Brain (organoid and tissue), 16 donors: ENCODE measurements at places on chromosomes 11 and 22.
A peak's percentile ranks its signal among the peaks of the same experiment; 100 is the strongest.

DNA sequence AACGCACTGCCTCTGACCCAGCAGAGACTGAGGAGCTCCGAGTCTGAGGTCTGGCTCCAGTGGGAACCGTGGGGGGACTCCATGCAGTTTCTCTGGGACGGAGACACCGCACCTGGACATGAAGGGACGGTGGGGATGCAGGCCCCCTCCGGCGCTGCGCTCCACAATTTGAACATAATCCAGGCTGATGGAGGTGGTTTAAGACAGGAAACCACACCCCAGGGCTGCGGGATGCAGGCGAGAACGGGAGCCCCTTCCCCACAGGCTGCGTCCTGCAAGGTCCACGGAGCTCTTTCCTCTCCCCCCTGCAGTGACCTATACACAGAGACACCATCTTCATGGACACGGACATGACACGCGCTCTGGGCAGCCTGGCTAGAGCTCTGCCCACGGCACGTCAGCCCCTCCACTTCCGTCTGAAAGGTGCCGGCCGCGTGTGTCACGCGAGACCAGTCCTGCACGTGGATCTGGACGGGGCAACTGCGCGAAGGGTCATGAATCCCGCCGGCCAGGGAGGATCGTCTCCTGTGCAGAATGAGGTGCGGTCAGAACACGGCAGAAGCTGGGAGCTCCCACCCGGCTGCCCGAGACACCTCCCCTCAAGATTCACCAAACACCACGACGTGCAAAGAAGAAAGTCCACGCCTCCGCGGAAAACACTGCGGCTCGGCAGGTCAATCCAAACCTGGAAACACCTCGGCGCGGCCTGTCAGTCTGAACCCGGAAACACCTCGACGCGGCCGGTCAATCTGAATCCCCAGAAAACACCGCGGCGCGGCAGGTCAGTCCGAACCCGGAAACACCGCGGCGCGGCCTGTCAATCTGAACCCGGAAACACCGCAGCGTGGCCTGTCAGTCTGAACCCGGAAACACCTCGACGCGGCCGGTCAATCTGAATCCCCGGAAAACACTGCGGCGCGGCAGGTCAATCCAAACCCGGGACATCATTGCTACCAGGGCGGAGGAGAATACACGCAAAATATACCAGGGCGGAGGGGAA is 212.4 kb downstream of the BRD1 start:
- DNase-seq: no peak

GRCh38 chr11:57322256-57323166 is 2.2 kb downstream of the TNKS1BP1 start:
- DNase-seq: peak; percentile 59

DNA sequence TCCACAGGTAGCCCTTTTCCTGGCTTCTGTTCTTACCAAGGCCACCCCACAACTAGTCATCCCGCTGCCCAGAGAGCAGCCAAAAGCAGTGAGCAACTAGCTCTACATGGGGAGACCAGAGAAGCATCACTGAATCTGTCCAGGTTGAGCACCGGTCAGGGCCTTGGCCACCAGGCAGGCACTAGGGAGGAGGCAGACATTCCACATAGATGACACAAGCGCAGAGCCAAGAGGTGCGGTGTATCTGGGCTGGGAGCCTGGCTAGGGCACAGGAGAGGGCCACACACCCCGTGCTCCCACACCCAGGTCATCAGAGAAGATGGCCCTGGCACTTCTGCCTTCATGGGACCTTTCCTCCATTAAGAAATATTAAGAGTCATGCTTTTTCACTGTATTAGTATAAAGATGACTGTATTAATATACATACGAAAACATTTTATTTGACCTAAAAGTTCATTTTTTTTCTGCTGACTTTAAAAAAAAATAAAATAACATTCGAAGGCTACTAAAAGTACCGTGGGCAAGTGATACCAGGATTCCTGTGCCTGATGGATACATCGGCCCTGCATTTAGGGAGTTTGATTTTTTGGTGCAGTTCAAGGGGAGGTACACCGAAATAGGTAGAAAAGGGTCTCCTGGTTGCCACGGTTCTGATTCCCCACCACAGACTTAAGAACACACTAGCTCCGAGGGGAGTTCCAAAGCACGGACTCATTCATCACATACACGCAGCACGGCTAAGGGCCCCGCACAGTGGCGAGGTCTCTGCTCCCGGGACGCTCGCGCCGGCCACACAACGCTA is 1.2 kb downstream of the DGCR2 start:
- DNase-seq: no peak

DNA sequence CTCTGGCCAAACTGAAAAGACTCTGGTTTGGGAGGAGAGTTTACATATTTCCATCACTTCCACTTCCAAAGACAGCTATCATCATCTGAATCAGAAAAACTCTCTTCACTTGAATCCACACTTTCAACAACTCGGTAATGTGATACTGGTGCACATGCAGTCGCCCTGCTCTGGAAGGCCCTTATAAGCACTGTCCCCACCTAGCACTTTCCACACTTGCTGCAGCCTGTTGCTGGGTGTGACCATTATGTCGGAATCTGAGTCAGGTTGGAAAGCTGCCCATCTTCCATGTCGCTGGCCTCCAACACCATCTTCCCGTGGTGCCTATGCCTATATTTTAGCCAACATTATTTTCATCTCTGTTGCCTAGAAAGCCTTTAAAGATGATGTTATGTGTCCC is 1.1 kb upstream of the OR10A5 start:
- no peak for DNase-seq

- no peak for DNase-seq
These were observed 1.2 kb upstream of the CXCR5 start for GRCh38 chr11:118882491-118882890.

- peak; percentile 41 for DNase-seq
These were observed 27.7 kb downstream of the SLC36A4 start for GRCh38 chr11:93169950-93170561.

DNA sequence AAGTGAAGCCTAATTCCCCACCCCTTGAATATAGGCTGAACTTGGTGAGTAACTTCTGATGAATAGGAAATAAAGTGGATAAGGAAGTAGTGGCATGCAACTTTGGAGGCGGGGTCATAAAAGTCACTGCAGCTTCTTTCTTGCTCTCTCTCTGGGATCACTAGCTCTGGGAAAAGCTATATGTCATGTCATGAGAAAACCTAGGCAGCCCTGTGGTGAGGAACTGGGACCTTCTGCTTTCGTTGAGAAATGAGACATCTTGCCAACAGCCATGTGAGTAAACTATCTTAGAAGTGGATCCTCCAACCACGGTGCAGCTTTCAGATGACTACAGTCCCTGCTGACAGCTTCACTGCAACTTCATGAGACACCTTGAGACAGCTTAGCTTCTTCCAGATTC is 15.7 kb downstream of the ZNF214 start:
- DNase-seq: no peak

DNA sequence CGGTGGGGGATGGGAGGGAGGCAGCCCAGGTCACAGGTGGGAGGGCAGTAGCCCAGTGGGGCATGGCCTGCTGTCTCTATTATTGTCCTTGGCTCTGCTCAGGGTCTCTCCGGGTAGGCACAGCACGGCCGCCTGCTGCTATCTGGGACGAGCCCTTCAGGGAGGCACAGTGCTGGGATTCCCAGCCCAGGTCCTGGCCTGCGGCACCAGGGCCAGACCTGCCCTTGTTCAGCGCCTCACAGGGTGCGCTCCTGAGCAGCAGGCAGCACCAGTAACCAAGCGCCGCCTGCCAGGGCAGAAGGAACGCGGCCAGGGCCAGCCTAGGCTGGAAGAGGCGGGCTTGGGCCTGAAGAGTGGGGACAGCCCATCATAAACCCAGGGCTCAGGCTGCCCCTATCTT is 151.0 kb downstream of the MPPED1 start:
- DNase-seq: no peak

- no peak for DNase-seq
These were observed 140.3 kb downstream of the RRAS2 start for GRCh38 chr11:14218728-14219127.

- no peak for DNase-seq
These were observed 36.1 kb downstream of the GNB1L start for GRCh38 chr22:19818324-19819207.

DNA sequence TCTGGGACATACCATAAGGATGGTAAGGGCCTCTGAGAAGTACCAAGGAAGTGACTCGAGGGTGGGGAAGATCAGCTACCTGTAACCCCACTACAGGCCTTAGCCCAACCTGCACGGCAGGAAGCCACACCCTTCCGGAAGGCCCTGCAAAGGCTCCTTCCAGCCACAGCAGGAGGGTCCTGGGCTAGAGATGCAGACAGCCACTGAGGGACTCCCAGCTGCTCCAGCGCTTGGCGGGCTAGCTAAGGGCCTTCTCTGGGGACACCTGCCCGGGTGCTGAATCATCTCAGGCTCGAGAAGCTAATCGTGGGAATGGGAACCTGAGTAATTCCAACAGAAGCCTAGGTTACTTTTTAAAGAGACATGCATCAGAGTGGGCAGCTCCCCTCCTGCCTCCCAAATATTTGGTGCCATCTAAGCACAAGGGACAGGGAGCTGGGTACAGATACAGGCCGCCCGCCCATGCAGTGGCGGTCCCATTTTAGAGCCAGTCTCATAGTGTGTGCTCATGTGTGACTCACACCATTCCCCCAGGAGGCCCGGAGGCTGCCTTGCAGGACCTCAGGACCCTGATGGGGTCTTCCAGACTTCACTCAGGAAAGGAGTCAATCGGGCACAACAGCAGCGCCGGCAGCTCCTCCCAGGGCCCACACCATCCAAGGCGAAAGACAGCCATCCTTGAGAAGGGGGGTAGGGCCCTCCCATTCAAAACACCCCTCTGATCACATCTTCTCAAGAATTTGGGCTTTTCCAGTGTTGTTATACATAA is 8.0 kb downstream of the MYH9 start:
- DNase-seq: no peak

GRCh38 chr11:71463331-71464211 is 10.6 kb downstream of the NADSYN1 start:
- DNase-seq: no peak

DNA sequence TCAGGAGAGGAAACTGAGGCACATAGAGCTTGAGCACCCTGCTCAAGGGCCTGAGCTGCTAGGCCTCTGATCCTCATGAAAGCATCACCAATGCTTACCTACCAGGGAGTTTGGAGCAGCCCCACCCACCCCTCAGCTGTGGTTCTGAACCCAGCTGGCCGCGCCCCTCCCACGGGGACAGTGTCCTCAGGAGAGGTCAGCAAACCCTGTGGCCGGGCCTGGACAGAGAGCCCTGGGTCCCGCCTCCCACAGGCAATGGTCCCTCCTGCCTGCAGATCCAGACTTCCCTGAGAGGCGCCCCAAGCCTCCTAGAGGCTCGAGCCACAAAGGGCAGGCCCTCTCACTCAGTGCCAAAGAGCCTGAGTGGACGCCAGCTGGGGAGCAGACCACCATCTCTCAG is 184.9 kb downstream of the BRD1 start:
- no peak for DNase-seq

GRCh38 chr11:44928816-44929215 is 21.9 kb downstream of the TP53I11 start:
- DNase-seq: no peak

- DNase-seq: peak; percentile 28
These were observed 102.1 kb downstream of the FCHSD2 start for GRCh38 chr11:73040046-73040445.

DNA sequence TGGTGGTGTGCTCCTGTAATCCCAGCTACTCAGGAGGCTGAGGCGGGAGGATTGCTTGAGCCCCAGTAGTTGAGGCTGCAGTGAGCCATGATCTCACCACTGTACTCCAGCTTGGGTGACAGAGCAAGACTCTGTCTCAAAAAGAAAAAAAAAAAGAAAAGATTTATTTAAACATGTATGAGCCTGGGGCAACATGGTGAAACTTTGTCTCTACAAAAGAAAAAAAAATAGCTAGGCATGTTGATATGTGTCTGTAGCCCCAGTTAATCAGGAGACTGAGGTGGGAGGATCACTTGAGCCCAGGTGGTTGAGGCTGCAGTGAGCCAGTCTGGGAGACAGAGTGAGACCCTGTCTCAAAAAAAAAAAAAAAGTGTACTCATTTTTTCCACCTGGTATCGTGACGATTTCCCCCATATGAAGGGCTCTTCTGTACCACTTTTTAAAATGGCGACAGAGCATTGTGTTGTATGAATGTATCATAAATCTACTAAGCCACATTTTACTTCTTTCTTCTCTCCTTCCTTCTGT is 16.4 kb upstream of the KCTD14 start:
- DNase-seq: no peak

- DNase-seq: no peak
These were observed 56.7 kb downstream of the TIMP3 start for GRCh38 chr22:32858121-32858703.

DNA sequence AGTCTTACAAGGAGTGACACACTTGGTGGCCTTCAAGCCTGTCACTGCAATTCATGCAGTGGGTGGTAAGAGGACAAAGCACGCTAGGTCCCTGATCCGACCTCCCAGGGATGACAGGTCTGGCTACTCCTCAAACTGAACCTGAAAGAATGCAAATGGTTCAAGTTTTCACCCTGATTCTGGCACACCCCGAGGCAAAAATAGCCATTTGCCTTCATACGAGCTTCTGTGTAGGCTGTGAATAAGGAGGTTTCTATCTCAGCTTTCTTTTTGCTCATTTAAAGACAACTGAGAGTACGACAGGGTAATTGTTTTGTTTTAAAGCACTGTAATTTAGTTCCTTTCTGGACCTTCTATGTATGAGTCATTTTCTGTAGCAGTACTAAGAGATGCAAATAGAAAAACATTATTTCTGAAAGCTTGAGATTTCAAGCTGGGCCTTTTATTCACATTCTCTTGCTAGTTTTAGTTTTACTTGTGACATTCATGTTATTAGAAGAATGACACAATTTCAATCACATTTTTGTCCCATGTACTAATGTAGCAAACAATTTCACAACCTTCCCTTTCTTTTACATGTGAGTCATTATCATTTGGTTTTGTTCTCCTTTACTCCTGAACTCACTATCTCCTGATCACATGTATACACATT is 56.6 kb upstream of the FDX1 start:
- no peak for DNase-seq

DNA sequence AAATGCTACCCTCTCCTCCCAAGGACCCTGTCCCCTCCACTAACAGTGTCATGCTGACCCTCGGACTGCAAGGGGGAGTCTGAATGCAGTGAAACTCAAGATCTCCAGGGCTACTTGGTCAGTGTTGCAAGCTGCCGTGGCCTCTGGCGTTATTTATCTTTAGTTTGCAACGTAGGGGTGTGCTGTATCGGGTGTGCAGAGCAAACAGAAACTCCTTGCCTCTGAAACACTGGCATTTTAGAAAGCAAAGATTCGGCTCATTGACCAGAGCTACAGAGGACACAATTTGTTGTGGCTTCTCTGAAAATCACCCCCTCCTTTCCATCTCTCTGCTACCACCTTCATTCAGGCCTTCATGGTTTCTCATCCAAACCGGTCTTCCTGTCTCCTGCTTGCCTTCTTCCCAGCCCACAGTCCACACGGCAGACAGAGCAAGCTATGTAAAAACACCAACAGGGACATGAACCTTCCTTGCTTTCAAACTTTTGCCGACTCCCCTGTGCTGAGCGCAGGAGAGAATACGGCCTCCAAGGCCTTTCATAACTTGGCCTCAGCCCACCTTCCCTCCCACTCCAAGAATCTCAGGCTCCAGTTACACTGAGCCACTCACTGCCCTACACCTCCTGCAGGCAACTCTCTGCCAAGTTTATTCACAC is 14.9 kb downstream of the FZD4 start:
- no peak for DNase-seq

- DNase-seq: peak; percentile 86
These were observed 39.0 kb upstream of the ADA2 start for GRCh38 chr22:17258015-17258787.

- peak; percentile 78 for DNase-seq
These were observed 16.8 kb upstream of the CABP7 start for GRCh38 chr22:29702931-29703501.
